ENCODE measurements at places on chromosomes 13 and 19.

DNA sequence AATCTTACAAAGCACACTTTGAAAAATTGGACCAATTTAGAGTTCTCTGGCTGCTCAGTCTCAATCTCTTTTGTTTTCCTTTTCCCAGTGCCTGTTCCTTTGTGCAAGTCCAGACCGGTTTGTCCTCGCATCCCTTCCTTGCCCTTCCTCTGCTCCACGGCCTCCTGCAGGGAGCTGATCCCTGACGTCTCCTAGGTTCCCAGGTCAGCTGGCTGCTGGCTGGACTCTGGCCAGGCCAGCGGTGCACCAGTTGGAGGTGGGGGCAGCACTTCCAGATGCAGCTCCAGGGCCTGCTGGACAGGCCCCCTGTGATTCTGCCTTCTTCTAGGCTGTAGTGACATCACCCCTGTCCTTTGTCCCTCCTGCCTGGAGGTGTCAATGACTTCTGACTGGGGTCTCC lies 44.0 kb upstream of the KPNA3 start:
- DNase-seq: no peak

- DNase-seq: peak; percentile 56
These were observed 919 bp downstream of the VAV1 start for GRCh38 chr19:6773323-6773931.

DNA sequence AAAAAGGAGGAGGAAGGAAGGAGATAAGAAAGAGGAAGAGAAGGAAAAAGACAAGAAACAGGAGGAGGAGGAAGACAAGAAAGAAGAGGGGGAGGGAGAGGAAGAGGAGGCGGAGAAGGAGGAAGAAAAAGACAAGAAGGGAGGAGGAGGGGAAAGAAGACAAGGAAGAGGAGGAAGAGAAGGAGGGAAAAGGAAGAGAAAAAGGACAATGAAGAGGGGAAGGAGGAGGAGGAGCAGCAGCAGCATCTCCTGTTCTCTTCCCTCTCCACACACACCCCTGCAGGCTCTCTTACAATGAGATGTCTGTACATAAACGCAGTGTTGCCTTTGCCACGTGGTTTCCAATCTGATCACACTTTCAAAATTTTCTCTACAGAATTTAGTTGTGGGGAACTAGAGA lies 66.6 kb downstream of the RUBCNL start:
- DNase-seq: no peak

- DNase-seq: no peak
These were observed 4.1 kb downstream of the KATNAL1 start for GRCh38 chr13:30303269-30303668.

- DNase-seq: no peak
These were observed 27.9 kb upstream of the NDUFS7 start for GRCh38 chr19:1355568-1356507.

GRCh38 chr13:108902405-108903155 lies 273.2 kb downstream of the MYO16 start:
- no peak for DNase-seq

- no peak for DNase-seq
These were observed 78.0 kb downstream of the DPY19L3 start for GRCh38 chr19:32483574-32483973.

DNA sequence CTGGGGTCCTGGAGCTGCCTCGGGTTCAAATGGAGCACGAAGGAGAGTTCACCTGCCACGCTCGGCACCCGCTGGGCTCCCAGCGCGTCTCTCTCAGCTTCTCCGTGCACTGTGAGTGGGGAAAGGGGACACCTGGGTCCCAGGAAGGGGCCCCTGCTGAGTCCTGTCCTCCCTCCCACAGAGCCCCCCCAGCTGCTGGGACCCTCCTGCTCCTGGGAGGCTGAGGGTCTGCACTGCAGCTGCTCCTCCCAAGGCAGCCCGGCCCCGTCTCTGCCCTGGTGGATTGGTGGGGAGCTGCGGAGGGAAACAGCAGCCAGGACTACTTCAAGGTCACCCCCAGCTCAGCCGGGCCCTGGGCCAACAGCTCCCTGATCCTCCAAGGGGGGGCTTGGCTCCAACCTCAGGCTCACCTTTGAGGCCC lies 11.0 kb upstream of the SIGLEC11 start:
- no peak for DNase-seq

GRCh38 chr19:23071147-23071511 lies 45.7 kb upstream of the ZNF730 start:
- DNase-seq: no peak

GRCh38 chr19:46959894-46960556 lies 59.6 kb upstream of the NPAS1 start:
- DNase-seq: no peak

GRCh38 chr19:15432018-15432494 lies 13.3 kb upstream of the AKAP8L start:
- peak; percentile 37 for DNase-seq

DNA sequence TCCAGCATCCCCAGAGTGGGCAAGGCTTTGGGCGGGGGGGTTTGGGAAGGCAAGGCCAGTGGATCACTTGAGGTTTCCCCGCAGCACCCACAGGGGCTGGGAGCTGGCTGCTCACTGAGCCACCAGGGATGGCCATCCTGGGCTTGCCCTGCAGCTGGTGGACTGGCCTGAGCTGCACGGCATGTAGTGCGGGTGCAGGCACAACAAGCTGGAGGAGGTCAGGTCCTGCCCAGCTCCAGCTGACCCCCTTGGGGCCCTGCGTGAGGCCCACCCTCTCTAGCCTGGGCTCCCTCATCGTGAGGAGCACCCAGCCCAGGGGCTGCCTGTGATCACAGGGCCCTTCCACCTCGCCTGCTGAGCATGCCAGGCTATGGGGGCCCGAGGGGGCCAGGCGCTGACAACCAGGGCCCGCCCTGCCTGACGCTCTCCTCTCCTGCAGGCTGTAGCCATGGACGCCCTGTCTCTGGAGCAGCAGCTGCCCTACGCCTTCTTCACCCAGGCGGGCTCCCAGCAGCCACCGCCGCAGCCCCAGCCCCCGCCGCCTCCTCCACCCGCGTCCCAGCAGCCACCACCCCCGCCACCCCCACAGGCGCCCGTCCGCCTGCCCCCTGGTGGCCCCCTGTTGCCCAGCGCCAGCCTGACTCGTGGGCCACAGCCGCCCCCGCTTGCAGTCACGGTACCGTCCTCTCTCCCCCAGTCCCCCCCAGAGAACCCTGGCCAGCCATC lies 22.9 kb downstream of the COMP start:
- DNase-seq: no peak

- no peak for DNase-seq
These were observed 29.5 kb upstream of the CEBPG start for GRCh38 chr19:33343859-33344572.

GRCh38 chr19:9968820-9969687 lies 32.7 kb upstream of the OLFM2 start:
- no peak for DNase-seq

DNA sequence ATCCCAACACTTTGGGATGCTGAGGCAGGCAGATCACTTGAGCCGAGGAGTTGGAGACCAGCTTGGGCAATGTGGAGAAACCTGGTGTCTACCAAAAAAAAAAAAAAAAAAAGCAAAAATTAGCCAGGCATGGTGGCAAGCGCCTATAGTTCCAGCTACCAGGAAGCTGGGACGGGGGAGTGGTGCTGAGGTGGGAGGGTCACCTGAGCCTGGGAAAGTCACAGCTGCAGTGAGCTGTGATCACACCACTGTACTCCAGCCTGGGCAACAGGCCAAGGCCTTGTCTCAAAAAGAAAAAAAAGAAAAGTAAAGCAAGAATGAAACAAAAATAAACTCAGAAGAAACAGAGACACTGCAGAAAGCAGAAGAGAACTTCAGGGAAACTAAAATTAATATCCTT lies 31.6 kb downstream of the MTRF1 start:
- no peak for DNase-seq

- no peak for DNase-seq
These were observed 233.5 kb downstream of the TUBA3C start for GRCh38 chr13:18948012-18948663.

DNA sequence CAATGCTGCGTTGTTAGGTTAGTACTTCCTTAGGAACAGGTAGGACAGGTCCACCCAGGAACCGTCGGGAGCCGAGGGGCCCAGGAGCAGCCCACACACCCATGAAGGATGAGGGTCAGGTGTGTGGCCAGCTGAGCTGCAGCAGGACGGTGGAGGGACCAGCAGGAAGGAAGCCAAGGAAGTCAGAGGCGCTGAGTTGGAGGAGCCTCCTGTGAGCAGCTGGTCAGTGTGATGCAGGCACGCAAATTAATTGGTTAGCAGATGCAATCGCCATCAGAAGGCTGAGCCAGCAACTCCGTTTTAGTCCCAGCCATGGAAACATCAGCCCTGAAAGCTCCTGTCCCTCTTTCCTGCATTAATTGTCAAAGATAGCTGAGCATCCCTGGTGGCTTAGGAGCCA lies 114.9 kb upstream of the SOX1 start:
- no peak for DNase-seq

DNA sequence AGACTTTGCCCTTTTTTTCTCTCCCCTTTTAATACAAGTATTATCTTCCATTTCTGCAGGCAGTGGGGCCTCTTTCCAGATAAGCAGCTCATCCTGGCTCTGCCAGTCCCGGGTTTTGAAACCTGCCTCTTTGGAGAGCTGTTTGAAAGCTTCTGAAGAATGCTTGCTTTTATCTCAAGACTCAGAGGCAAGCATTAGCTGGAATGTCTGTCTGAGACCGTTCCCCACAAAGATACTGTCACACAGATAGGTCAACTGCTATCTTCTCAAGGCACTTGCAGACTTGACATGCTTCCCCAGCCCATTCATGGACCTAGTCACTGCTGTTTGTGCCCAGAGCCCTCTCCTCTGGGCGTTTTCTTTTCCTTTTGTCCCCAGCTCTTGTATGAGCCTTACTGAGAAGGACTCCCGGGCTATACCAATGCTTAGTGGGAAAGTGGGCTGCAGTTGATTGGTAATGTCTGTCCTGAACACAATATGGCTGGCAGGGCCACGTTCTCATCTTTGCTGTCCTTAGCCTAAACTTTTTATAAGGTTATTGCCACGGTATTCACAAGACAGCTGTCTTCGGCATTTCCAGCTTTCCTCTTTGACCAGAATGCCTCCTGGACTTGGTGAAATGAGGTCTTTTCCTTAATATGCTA lies 13.4 kb downstream of the SERP2 start:
- DNase-seq: no peak

- no peak for DNase-seq
These were observed 10.3 kb upstream of the IL4I1 start for GRCh38 chr19:49906879-49907564.

GRCh38 chr13:93412676-93413075 lies 186.1 kb downstream of the GPC6 start:
- no peak for DNase-seq

DNA sequence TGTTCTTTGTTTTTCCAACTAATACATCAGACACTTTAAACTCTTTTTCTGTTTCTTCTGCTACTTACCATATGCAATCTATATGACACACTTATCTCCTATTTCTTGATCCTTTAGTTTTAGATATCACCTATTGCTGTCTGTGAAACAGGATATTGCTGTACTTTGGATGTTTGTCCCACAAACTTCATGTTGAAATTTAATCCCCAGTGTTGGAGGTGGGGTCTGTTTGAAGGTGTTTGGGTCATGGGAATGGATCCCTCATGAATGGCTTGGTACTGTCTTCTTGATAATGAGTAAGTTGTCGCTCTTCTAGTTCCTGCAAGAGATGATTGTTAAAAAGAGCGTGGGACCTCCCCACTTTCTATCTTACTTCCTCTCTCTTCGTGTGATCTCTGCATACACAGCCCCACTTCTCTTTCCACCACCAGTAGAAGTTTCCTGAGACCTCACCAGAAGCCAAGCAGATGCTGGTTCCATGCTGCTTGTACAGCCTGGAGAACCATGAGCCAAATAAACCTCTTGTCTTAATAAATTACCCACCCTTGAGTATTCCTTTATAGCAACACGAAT lies 244.2 kb downstream of the NHLRC3 start:
- DNase-seq: no peak

DNA sequence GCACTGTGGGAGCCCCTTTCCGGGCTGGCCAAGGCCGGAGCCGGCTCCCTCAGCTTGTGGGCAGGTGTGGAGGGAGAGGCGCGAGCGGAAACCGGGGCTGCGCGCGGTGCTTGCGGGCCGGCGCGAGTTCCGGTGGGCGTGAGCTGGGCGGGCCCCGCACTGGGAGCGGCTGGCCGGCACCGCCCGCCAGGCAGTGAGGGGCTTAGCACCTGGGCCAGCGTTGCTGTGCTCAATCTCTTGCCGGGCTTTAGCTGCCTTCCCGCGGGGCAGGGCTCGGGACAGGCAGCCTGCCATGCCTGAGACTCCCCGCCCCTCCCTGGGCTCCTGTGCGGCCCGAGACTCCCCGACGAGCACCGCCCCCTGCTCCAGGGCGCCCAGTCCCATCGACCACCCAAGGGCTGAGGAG lies 405.2 kb upstream of the PRR20A start:
- DNase-seq: no peak

- DNase-seq: peak; percentile 55
These were observed 9.1 kb downstream of the ZNF653 start for GRCh38 chr19:11496391-11497163.

DNA sequence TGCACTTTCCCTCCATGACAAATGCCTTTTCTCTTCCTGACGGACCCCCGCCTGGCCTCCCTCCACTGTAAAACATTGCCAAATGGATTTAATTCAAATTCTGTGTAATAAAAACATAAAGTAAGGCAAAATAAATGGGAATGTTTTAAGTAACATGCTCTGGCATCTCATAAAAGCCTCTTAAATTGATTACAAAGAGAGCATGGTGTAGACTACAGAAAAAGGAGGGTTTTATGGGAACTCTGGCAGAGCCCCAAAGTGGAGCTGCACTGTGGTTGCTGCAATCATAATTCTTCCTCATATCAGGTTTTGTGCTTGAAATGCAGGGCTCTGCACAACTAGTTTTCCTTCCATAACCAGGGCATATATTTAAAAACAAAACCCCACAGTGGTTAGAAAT lies 44.3 kb upstream of the SIAH3 start:
- no peak for DNase-seq

DNA sequence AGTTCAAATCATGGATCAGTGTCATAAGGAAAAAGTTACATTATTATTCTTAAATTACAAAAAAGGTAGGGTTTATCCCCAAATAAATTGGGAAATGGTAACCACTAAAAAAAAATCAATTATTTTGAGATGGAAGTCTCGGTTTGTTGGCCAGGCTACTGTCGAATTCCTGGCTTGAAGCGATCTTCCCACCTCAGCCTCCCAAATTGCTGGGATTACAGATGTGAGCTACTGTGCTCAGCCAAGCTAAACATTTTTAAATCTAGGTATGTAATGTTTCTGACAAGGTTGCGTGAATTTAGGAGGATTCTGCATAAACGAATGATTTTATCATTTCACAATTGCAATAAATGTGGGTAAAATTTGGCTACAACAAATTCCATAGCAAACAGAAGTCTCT lies 2.0 kb downstream of the NAA16 start:
- no peak for DNase-seq

GRCh38 chr13:47835470-47836228 lies 165.4 kb downstream of the SUCLA2 start:
- no peak for DNase-seq

- DNase-seq: no peak
These were observed 3.8 kb downstream of the S1PR2 start for GRCh38 chr19:10227026-10227971.

GRCh38 chr13:24203811-24204210 lies 43.3 kb downstream of the SPATA13 start:
- DNase-seq: no peak

DNA sequence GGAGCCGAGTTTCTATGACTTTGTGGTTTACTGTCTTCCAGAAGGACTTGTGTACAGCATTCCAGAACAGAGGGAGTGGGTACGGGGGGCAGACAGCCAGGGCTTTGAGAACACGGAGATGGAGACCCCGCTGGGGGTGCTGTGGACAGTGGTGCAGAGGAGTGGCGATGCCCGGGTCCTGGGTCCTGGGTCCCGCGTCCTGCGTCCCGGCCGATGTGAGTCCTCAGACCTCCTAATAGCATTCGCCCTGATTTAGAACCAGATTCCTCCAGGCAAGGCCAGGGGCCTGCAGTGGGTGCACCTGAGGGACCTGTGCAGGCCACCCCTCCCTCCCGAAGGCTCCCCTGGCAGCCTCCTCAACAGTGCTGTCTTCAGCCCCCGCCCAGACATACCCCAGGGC lies 97.9 kb downstream of the KDM4B start:
- DNase-seq: no peak
